Stimulated activated CD4-positive, alpha-beta T cell treated with anti-CD3 and anti-CD28 coated beads, Interleukin-4, amount 100 ng/mL, for 4 hours (primary cell): ENCODE measurements at places on chromosomes 6 and 20.

DNA sequence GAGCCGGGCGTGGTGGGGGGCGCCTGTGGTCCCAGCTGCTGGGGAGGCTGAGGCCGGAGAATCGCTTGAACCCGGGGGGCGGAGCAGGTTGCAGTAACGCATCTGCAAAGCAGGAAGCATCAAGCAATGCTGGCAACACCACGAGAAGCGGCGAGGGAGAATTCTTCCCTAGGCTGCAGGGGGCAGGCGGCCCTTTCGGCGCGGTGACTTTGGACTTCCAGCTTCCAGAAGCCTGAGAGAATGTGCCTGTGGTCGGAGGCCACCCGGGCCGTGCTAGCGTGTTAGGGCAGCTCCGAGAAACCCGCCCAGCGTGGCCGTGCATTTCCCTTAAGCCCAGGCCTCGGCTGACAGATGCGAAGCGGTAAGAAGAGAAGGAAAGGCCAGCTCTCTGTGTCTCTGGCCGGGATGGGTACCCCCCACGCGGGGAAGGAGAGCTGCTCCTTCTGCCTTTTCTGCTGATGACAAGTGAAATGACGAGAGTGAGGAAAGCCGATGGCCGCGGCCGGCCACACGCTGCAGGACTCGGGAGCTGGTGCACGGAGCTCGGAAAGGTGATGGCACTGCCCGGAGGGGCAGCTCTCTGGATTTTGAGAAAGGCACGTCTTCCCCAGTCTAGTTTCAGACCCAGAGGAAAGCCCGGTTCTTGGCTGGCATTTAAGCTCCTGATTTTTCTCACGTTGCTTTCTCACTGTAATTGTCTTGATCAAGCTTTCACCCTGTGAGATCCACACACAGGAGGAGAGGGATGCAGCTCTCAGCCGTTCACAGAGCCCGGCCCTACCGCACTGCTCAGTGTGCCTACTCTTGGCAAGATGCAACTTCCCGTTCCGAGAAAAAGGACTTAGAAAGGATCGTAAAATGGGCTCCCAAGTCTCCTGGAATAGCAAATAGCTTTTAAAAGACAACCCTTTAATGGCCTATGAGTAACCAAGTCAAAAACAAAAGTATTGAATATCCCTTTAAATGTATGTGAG lies 68.3 kb upstream of the EXOC2 start:
- DNase-seq, result no peak

DNA sequence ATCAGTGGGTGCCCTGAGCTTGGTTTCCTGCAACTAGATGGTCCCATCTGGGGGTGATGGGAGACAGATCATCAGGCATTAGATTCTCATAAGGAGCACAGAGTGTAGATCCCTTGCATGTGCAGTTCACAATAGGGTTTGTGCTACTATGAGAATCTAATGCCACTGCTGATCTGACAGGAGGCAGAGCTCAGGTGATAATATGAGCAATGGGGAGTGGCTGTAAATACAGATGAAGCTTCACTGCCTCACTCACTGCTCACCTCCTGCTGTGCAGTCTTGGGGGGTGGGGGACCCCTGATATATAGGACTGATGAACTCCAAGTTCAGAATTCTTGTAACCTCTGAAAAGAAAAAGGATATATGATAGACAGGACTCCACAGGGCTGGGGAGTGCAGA lies 108.0 kb downstream of the RIN2 start:
- DNase-seq, result no peak

DNA sequence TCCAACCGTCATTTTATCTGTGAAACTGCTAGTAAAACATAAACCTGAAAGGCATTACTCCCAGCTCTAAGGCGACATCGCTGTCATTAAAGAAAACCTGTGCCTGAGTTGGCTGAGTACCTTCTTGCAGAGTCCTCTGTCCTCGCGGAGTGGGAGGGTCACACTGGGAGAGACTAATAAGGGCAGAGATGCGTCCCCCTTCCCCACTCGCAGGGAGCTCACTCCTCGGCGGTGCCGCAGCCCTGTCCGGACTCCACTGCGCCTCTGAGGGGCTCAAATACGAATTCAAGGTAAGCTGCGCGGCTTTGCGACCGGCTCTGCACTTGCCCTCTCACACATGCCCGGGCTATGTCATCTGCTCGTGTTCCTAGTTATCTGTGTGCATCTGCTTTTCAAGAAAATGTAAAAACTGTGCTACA lies at the start of gene COL19A1:
TSS of gene COL19A1 (plus strand) at position 206 of the 419 bp plus-strand sequence. CDS start 13,012 bp downstream, outside the sequence.
- DNase-seq, result peak; percentile 10

DNA sequence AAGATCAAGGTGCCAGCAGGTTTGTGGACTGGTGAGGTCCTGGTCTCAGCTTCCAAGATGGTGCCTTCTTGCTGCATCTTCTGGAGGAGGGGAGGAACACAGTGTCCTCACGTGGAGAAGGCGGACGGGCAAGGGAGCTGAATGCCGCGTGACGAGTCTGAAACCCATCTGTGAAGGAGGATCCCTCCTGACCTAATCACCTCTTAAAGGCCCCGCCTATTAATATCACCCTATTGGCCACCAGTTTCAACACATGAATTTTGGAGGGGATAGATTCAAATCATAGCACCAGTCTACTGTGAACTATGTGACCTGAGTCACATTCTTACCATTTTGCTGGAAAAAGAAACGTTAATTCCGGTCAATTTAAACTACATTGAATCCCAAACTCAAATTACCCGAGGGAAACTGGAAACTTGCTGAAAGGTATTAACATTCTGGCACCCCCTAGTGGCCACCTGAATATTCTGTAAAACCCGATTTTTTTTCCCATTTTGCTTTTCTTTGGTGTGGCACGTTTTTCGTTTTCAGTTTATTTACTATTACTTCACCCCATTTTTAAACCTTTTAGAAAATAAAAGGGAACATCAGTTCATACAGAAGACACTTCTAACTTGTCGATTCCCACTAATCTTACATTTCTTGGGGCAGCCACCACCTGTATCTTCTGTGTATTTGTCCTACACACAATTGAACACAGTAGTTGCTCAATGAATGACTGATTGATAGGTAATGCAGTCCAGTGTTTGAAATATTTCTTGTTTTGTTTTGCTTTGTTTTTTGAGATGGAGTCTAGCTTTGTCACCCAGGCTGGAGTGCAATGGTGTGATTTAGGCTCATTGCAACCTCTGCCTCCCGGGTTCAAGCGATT lies 17.9 kb upstream of the CCDC170 start:
- DNase-seq, result peak; percentile 21

DNA sequence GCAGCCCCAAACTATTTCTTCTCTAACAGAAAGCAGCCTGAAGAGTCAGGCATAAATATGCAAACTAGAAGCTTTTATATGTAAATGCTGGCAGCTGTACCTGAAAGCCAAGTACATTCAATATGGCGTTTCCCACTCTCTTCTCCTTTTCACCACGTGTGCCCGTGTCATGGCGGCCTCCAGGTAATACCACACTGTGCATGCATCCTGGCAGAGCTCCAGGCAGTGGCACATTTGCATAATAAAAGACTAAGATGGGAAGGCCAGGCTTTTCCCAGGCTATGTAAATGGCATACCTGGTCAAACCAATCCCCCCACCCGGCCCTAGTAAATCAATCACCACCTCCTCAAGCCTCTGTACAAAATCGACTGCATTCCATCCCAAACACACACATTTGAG lies 120.6 kb downstream of the MMUT start:
- DNase-seq, result no peak

- no peak for DNase-seq
Observed at GRCh38 chr6:148831531-148831930, 84.7 kb downstream of the UST start.

- no peak for DNase-seq
Observed at GRCh38 chr6:33745548-33745947, 1.2 kb downstream of the IP6K3 start.

- DNase-seq, result no peak
Observed at GRCh38 chr6:88238065-88238464, 71.9 kb upstream of the CNR1 start.

DNA sequence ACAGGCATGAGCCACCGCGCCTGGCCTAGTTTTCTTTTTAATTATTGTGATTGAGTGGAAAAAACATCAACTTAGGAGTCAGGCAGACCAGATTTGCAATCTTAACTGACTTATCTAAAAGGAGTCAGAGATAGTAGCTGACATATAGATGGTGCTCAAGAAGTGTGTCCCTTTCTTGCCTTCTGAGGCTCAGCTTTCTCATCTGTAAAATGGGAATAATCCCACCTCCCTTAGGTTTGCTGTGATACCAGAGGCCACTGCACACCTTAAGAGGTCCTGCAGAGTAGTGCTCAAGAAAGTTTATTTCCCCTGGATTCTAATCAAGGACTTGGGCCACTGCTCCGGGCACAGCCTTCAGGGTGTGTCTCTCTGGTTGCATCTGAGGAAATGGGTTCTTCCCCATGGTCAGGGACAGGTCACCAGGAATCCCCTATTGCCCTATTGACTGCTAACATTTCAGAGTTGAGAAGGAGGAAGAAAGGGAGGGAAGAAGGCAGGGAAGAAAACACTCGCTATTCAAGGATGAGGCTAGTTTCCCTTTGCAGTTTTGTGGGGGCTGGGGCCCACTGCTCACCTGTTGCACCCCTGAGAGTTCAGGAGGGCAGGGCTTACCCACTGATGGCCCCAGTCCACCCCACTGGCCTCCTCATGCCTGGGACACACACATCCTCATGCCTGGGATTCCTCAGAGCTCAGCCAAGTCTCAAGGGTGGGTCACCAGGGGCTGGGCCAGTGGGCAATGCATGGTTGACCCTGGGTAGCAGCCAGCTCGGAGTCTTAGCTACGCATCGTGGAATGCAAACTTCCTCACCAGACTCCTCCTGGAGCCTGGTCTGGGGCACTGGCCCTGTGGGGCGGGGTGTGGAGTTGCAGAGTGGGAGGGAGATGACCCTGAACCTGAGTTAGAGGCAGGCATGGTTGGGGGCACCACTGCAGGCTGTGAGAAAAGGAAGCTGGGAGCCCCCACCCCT lies 21.2 kb downstream of the C6orf132 start:
- no peak for DNase-seq
